ENCODE measurements at places on chromosomes 2 and 18. TPM values are rescaled to one million over a fixed set of nuclear protein-coding genes. Genes with fewer than 3 reads are reported as not detected.

The REG1B gene
- not detected for total RNA-seq

- no peaks in the 10 kb centered on the region for H3K4me1 ChIP-seq
- no peaks in the 10 kb centered on the region for H3K27me3 ChIP-seq
- no peak overlapping the region for H3K4me3 ChIP-seq
- DNase-seq: no peak
- no peaks in the 10 kb centered on the region for H3K36me3 ChIP-seq
Measured at GRCh38 chr2:238864207-238865014, 16.5 kb downstream of the TWIST2 start.

The MC4R gene
- not detected for total RNA-seq

GRCh38 chr2:49111456-49111855 is 42.9 kb downstream of the FSHR start:
- H3K27me3 ChIP-seq: no peaks in the 10 kb centered on the region
- no peaks in the 10 kb centered on the region for H3K4me1 ChIP-seq
- no peak overlapping the region for H3K4me3 ChIP-seq
- DNase-seq: no peak
- H3K36me3 ChIP-seq: no peaks in the 10 kb centered on the region
- no peak overlapping the region for H3K27ac ChIP-seq

All from activated B cell treated with CpG ODN at 0.5 μM for 24 hours (primary cell).